ENCODE measurements at places on chromosomes 12 and 14.

GRCh38 chr12:54131641-54132280 lies 57.0 kb downstream of the SMUG1 start:
- no peak for DNase-seq

DNA sequence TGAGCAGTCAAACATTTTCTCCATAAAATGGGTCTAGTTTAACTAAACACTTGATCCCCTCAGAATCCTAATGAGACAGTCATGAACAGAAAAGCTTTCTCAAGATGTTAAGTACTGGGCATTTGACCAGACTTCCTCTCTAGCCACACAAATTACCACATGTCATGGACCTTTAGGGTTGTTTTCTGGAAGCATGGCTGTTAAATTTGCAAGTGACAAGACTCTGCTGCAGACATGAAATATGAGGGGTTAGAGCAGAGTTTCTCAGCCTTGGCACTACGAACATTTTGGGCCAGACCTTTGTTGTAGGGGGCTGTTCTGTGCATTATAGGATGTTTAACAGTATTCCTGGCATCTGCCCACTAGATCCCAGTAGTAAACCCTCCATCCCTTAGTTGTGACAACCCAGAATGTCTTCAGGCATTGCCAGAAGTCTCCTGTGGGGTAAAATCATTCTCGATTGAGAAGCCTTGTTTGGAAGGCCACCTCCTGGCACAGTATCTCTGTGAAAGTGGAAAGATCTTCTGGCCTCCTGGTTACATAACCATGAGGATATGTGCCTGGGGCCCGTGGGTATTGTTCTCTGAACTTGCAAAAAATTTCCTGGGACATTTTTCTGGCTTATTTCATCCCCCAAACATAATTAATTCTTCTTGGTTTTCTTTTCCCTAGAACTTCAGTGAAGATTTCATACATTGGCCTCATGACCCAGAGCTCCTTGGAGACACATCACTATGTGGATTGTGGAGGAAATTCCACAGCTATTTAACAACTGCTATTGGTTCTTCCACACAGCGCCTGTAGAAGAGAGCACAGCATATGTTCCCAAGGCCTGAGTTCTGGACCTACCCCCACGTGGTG lies 4.3 kb downstream of the TMEM106C start:
- no peak for DNase-seq

DNA sequence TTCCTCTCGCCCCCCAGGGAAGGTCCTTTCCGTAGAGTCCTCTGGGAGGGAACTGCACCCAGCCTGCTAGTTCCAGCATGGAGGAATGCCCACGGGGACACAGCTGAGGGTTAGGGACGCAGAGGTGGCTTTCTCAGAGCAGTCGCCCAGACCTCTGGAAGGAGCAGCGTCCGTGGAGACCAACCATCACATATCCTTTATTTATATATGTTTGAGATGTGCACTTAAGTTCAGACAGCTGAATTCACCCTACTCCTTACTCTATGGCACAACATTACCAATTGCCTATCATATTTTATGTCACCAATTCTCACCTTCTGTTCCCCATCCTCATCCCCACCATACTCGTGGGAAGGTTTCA lies 305.6 kb upstream of the DIO3 start:
- DNase-seq: no peak

GRCh38 chr14:55301437-55302121 lies 30.4 kb downstream of the FBXO34 start:
- DNase-seq: no peak

DNA sequence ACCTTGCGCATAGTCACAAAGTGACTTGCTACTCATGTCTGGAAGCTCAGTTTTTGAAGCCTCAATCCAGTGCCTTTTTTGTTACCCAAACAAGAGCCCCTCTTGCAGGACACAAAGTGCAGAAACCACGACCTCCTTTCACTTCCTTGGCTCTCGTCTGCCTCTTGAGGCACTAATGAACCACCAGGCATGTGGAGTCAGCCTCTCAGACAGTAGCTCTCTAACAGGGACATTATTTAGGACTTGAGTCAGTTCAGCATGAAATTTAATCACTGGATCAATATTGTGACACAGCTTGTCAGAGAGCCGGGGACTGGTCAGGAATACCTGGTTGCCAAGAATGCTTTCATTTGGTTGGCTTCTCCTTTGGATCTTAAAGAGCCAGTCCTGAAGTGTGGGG lies 46.7 kb downstream of the HSPB8 start:
- DNase-seq: no peak

- no peak for DNase-seq
Measured at GRCh38 chr12:124938108-124938507, 23.7 kb upstream of the UBC start.

GRCh38 chr12:34395056-34396005 lies 373.0 kb downstream of the ALG10 start:
- DNase-seq: no peak

DNA sequence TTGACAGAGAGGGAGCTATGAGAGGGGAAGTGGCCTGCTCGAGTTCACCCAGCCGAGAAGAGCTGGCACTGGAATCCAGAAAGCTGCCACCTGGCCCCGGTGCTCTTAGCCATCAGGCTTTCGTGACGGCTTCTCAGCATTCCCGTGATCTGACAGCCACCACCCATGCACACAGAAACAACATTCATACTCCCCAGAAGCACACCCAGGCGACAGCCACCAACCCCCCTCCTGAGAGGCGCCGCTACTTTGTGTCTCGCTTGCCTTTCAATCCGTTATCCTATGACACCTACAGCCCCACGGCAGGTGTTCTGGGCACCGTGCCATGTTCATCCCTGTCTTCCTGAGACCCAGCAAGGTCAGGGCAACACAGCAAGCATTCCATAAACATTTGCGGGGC lies 31.4 kb downstream of the PSMC1 start:
- no peak for DNase-seq

DNA sequence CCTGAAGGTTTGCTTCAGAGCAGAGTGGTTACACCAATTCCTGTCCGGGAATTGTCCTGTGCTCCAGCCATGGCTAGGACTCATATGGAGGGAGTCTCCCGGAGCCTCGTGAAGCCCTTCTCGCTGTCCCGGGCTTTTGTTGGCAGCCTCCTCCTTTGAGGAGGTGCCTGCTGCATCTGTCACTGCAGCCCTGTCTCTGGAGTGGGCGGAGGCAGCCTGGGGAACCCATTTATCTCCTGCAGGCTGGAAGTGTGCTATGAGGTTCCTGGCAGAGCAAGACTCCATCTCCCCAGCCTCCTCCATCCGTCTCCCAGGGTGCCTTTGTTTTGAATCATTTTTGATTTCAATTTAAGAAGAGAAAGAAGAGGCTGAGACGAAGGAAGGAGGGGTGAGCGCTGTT lies 355.3 kb downstream of the GLT1D1 start:
- DNase-seq: no peak

GRCh38 chr12:61998791-61999190 lies 261.4 kb upstream of the USP15 start:
- no peak for DNase-seq

- no peak for DNase-seq
Measured at GRCh38 chr14:36835128-36835527, 173.5 kb downstream of the PAX9 start.

DNA sequence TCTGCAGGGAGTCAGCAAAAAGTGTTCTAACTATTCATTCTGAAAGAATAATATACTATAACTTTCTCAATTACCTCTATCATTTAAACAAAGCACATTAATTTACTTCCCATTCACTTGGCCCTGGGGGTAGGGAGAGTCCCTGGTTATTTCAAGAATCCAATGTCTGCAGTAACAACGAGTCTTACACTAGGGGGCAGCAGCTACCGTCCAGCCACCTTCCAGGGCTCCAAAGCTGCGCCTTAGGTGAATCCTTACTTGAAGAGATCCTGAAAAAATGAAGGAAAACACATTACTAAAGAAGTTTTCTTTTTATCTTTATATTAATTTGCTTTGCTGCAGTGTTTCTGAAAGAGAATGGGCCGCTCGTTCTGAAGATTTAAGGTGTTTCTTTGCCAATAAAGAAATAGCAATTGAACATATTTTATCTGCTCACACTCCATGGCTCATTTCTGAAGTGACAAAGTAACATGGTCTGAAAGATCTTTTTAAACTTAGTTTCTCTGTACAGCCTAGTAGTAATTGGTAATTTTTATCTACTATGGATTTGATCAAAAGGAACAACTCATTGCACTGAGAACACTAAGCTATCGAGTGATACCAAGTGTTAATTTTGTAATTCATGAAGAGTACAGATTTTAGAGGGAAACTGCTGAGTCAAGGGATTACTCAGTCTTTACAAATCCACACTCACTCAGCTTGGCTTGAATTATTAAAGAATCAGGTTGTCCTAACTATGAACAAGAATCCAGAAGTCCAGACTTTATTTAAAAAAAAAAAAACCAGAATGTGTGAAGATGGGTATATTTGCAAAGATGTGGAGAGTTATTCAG lies 27.6 kb downstream of the BHLHE41 start:
- DNase-seq: peak; percentile 30

GRCh38 chr14:77212943-77213678 lies 31.5 kb downstream of the TMEM63C start:
- DNase-seq: no peak

DNA sequence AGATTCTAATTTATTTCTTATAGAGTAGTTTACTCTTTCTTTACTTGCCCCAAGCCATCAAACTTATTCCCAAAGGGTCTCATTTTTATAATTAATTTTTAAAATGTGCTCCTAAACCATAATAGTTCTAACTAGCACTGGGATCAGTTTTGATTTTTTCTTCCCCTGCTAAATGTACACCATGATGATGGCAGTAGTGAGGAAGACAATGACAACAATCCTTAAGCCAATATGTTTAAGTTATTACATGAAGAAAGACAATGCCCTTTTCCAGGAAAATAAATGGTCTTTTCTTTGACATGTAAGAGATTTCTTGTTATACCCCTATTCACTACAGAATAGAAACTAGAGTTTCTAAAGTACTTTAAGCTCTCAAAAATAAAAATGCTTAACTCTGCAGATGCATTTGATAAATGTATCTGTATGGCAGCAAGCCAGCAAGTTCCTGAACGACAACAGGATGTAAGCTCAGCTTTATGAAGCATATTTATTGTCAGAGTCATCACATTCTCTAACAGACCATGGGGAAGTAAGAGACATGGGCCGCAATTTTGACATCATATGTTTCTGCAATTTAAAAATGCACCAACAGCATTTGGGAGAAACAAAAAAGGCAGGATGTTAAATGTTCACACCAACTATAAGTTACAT lies 36.0 kb upstream of the SNX6 start:
- DNase-seq: no peak

DNA sequence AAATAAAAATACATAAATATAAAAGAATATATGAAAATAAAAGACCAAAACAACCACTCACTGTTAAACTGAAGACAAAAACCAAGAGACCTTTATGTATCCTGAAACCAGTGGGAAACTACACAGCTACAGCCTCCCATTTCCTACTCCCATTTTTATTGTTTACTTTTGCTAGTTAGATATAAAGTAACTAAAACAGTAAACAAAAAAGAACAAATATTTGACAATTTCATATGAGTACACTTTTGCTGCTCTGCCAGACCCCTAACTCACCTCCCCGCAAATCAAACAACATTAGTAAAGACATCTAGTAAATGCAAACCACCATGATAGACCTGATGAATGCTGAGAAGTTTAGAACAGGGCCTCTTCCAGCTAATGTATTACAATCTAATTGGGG lies 97.1 kb downstream of the BCL2L14 start:
- no peak for DNase-seq

DNA sequence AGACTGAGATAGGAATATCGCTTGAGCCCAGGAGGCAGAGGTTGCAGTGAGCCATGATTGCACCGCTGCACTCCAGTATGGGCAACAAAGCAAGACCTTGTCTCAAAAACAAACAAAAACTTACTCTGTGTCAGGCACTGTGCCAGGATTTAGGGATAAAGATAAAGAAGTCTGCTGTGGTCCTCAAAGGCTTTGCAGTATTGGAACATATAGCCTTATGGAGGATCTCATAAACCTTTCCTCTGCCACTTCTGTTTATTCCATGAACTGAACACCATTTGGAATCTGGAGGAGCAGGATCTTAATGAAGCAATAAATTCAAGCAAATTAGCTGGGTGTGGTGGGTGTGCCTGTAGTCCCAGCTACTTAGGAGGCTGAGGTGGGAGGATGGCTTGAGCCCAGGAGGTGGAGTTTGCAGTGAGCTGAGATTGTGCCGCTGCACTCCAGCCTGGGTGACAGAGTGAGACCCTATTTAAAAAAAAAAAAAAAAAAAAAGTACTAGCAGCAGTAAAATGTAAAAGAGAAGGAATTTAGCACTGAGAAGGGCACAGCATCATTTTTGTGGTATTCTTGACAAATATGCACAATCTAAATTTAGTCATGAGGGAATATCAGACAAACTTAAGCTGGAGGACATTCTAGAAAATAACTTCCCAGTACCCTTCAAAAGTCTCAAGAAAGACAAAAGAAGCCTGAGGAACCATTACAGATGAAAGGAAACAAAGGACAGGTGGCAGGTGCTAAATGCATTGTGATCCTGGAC lies 27.1 kb downstream of the BMAL2 start:
- DNase-seq: no peak

DNA sequence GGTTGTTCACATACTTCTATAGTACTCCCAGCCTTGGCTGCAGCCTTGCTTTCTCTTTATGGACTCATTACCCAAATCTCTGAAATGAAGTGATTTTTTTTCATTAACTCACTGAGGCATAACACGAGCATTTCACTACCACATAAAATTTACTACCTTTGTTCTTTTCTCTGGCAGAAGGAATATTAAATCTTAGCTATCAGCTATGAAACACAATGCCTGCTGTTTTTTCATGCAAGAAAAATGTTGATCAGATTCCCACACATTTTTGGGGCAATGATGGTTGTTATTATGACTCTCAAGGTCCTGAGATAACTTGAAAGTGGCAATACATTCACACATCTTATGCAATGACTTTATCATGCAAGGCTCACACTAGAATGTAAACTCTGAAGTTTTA lies 225.3 kb upstream of the ATP2B1 start:
- no peak for DNase-seq

GRCh38 chr12:7376196-7376595 lies 67.8 kb downstream of the CD163L1 start:
- no peak for DNase-seq

DNA sequence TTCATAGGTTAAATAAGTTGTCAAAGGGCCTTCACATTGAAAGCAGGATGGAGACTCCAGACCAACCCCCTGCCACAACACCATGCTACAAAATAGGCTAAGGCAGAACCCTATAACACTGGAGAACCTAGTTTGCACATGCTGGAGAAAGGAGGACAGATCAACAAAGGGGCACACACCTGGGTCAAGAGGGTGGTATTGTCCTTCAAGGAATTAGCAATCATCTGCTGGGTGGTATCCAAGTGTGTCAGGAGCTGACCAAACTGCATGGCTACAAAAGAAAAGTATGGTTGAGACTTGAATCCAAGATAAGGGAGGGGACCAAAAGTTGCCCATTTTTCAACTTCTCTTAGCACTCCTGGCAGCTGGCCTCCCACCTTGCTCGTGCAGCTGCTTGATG lies 9.2 kb downstream of the MBD6 start:
- no peak for DNase-seq

GRCh38 chr14:100399052-100399849 lies 76.1 kb downstream of the SLC25A47 start:
- no peak for DNase-seq

- no peak for DNase-seq
Measured at GRCh38 chr12:117908411-117908810, 60.4 kb downstream of the KSR2 start.

Data from activated gamma-delta T cell treated with anti-CD3 and anti-CD28 coated beads, Interleukin-2, amount 50 U/mL, for 16 hours (primary cell).